D721Med (cell line): ENCODE measurements at places on chromosomes 3 and 15.

GRCh38 chr3:38369186-38369585, 22.6 kb downstream of the XYLB start:
- DNase-seq, result no peak

DNA sequence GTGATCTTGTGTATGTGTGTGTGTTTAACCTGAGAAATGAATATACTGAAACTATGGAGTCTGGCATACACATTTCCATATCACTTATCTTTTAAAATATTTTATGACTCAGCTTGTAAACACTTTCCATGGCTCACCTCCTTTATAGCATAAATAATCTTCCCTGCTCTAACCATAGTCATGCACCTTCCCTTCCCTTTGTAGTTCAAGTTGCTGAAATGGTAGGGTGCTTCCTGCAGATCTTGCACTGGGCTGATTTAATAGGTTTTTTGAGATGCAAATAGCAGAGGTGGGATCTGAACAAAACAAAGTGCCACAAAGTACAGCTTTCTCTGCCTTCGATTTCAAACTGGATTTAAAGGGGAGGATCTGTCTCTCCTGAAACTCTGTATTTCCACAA, 712.7 kb upstream of the LMCD1 start:
- DNase-seq, result no peak

GRCh38 chr15:40483919-40484318, 13.1 kb downstream of the CHST14 start:
- no peak for DNase-seq

GRCh38 chr3:102887431-102887830, 452.6 kb downstream of the ZPLD1 start:
- DNase-seq, result no peak

DNA sequence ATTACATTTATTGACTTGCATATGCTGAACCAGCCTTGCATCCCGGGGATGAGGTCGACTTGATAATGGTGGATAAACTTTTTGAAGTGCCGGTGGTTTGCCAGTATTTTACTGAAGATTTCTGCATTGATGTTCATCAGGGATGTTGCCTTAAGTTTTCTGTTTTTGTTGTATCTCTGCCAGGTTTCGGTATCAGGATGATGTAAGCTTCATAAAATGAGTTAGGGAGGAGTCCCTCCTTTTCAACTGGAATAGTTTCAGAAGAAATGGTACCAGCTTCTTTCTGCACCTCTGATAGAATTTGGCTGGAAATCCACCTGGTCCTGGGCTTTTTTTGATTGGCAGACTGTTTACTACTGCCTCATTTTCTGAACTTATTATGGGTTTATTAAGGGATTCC, 250.8 kb downstream of the TBC1D5 start:
- DNase-seq, result no peak

DNA sequence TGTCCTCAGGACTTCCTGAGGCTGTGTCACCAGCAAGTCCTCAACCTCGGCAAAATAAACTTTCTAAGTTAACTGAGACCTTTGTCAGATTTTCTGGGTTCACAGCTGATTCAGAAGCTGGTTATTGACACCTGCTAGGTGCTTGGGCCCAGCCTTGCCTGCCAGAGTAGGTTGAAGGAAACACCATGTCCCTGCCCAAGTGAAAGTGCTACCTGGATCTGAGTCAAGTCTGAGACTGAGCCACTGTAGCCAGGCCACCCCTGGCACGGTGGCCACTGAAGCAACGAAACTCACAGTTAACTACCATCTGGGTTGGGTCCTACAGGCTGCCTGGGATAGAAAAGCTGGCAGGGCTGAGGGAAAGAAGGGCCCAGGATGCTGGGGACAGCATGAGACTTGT, 8.2 kb downstream of the HYAL2 start:
- no peak for DNase-seq

- DNase-seq, result no peak
These were observed 86.4 kb upstream of the TTBK2 start for GRCh38 chr15:43006991-43007390.

DNA sequence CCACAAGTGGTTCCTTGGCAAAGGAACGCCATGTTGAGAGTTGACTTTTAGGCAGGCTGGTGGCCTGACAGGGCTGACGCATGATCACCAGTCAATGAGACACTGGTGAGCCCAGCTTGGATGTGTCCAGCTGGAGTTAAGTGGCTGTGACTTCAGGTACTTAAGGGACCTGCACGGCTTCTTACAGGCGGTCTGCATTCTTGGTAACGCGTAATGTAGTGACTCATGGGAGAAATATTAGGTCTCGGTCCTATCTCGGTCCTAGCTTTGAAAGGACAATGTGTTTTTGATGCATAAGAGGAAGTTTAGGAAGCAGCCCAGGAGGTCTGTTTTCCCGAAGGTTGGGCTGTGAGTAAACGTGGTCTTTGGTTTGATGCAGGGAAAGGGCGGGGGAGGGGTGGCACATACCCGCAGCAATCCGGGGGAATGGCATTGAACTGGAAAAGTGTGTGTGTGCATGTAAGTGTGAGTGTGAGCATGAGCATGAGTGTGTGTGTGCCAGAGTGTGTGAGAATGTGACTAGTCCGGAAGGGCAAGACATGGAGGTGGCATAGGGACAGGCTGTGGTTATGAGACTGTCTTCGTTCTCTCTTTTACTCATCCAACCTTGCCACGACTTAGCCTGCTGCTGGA, 55.3 kb downstream of the FAM43A start:
- DNase-seq, result no peak

DNA sequence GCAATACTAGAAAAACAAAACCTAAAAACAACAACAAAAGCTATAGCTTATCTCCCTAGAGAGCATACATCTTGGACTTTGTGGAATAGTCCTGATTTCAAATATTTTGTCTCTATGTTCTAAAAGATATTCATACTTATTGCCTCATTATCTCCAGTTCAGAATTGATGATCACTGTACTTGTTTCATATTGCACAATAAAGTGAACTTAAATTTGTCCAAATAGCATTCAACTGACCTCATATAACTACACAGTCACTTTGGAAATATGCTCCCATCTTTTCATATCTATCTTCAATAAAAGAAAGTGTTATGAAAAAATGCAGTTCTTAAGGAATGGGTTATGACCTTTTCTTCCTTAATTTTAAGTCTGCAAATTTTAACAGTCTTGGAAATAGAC, 228.6 kb upstream of the CMC1 start:
- DNase-seq, result no peak

- no peak for DNase-seq
These were observed 91.8 kb downstream of the MRPL46 start for GRCh38 chr15:88375234-88375927.

- DNase-seq, result peak; percentile 75
These were observed 1.6 kb upstream of the CHST13 start for GRCh38 chr3:126522363-126522788.

DNA sequence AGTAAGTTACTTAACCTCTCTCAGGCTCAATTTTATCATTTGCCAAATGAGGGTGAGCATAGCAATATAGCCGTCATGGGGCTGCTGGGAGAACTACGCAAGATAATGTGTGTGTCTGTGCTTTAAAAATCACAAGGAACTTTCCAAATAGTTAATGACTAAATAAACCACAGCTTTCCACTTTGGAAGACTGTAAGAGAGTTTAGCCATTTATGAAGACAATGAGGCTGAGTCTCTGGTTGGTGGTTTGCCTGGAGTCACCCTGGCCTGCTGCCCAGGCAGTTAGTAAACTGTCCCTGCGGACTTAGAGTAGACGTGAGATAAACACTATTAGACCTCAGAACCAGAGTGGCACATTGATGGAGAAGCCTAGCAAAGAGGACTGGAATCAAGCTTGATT, 357.7 kb downstream of the CLSTN2 start:
- DNase-seq, result no peak

DNA sequence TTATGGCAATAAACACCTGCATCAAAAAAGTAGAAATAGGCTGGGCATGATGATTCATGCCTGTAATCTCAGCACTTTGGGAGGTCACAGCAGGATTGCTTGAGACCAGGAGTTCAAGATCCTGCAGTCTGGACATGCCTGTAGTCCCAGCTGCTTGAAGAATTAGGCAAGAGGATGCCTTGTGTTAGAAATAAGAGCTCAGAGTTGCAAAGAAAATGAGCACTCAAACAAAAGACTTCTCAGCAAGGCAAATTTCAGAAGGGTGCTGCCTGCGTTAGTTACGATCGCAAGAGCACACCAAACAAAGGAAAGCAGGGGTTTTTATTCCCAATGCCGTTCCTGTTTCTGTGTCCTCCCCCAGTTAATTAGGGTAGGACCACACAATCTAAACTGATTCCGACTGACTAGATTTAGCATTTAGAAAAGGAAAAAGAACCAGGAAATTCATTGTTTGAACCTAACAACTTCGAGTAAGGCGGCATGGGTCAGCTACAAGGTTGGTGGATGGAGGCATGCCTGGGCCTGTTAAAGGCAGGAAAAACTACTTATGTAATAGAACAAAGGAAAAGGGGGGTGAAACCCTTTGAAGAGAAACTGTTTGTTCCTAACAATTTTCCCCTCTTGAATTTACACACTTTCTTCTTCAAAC, 55.5 kb downstream of the DLG1 start:
- no peak for DNase-seq

- DNase-seq, result peak; percentile 92
These were observed 38.2 kb upstream of the RHO start for GRCh38 chr3:129490273-129490675.

- no peak for DNase-seq
These were observed 177.5 kb downstream of the EPHA6 start for GRCh38 chr3:96991800-96992365.

GRCh38 chr3:71784201-71784913, 591 bp downstream of the PROK2 start:
- no peak for DNase-seq

DNA sequence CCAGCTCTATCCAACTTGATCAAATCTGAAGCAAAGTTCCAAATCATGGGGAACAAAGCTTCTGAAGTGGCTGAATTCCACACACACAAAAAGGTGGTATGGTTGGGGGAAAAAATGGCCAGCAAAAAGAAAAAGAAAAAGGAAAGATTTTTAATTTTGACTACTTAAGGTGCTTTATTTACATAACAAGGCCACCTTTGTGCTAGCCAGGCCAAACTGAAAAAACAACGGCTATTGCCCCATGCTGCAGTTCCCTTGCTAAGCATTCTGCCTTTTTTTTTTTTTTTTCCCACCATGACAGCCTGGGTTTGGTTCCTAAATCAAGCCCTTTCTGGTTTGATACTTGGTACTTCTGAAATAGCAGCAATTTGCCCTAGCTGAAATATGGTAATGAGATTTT, 66.5 kb upstream of the DAZL start:
- DNase-seq, result no peak

DNA sequence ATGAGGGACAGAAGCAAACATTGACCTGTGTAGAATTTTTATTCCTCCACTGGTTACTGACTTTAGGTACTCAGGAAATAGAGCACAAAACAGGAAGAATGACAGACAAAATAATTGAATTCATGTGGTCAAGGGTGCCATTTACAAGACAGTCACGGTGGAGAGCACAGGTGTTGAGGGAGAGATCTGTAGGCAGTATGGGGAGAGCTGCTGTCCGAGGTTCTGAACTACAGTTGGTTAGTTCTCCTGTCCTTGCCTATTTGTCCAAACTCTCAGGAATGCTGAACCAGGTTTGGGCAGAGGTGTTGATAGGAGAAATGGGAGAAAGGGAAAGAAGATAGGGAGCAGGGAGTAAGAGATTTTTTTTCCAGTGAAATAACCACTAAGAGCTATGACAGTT, 178.5 kb upstream of the ZBTB20 start:
- no peak for DNase-seq

- no peak for DNase-seq
These were observed 175.4 kb upstream of the NR2E3 start for GRCh38 chr15:71634820-71635560.

GRCh38 chr15:62067448-62068044, 769 bp downstream of the C2CD4A start:
- no peak for DNase-seq

DNA sequence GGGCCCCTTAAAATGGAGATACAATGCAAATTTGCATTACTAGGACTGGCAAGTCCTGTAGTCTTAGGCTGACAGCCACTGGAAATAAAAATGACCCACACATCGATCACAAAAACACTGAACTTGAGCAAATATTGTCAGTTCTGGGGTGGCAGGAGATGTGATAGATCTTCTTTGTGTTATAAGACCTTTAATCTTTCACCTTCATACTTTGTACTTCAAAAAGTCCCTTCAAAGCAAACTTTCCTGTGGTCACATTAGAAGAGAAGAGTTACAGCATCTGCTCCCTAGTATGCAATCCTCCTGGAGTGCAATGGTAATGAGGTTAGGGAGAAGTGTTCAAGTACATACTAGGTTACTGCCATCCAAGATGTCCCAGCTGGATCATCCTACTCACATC, 149.4 kb upstream of the KCNMB2 start:
- DNase-seq, result no peak

DNA sequence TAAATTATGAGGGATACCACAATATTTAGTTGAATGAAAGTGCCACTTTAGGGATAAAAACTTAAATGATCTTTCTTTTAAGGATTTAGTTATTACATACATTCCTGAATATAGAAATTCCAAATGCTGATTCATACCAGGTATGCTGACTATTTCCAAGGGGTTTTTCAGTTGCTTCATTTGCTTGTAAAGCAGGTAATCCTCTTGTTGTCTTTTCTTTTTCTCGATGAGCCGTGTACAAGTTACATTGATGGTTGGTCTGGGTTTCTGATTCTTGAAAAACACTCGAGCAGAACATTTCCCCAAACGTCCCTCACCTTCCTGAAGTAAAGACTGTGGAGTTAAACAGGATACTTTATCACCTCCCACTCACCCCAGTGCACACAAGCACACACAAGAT, 21.7 kb downstream of the RARRES1 start:
- no peak for DNase-seq

DNA sequence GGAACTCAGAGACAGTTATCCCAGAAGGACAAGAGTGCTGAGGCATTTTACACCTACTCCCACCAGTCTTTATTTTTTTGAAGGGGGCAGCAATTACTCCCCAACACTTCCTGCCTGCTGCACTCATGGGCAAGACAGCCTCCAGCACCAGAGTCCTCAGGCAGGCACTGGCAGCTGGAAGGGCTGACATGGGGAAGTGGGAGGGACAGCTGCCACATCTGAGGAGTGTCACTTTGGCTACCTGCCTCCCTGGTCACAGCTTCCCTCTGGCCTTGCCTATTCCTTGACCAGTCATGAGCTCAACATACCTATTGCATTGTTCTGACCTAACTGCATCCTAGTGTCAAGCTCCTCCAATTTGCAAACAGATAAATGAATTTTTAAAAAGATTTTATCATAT, 10.2 kb upstream of the LACTB start:
- no peak for DNase-seq

- DNase-seq, result no peak
These were observed 12.9 kb downstream of the OR5AC2 start for GRCh38 chr3:98099848-98100247.

DNA sequence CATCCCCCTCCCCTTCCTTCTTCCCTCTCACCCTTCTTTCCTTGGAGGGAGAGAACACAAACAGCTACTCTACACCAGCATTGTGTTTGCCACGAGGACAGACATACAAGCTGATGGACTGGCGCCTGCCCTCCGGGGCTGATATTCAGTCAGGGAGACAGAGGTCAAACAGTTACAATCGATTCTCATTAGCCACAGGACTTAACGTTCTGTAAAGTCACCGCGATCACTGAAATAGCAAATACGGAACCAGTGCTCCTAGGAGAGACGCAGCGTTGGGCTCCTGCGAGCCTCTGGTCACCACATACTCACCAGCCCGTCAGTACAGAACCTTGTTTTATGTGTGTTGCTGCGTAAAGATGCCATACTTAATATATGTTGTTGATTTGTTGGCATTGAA, 108.8 kb downstream of the LRRK1 start:
- no peak for DNase-seq
